ENCODE measurements at places on chromosomes 16 and 17. TPM values are rescaled to one million over a fixed set of nuclear protein-coding genes. Genes with fewer than 3 reads are reported as not detected.

Gene KRT12
- total RNA-seq = not detected

Gene PERCC1
- not detected for total RNA-seq

Gene SDR42E2
- not detected for total RNA-seq

Gene TSPOAP1
- not detected for total RNA-seq

Gene TERB1
- total RNA-seq = 0.13 TPM

Gene LLGL1
- total RNA-seq = 27.3 TPM

Gene GAST
- total RNA-seq = not detected

Gene HIGD1B
- not detected for total RNA-seq

Gene CDH13
- 95.3 TPM for total RNA-seq

Gene EXOC3L1
- total RNA-seq = 0.25 TPM

Gene KRTAP4-3
- total RNA-seq = not detected

Gene CHD3
- 135 TPM for total RNA-seq

Gene KRTAP17-1
- not detected for total RNA-seq

Gene ABCC6
- 0.75 TPM for total RNA-seq

Gene MYH11
- 0.13 TPM for total RNA-seq

Gene OSGIN1
- total RNA-seq = 2.2 TPM

Gene TMEM100
- total RNA-seq = 0.25 TPM

Gene MMP2
- 576 TPM for total RNA-seq

Gene COG8
- 28.1 TPM for total RNA-seq

Gene FBXO39
- total RNA-seq = 0.37 TPM

Gene PDXDC1
- total RNA-seq = 93.1 TPM

Gene KRTAP1-5
- not detected for total RNA-seq

Gene TP53TG3D
- total RNA-seq = not detected

Gene EVPLL
- not detected for total RNA-seq

Gene CCNF
- total RNA-seq = 9.5 TPM

Gene SPATA22
- not detected for total RNA-seq

Gene RRN3
- 29.1 TPM for total RNA-seq

Gene TMEM204
- 60.6 TPM for total RNA-seq

Gene TMEM114
- total RNA-seq = not detected

Gene KCNG4
- total RNA-seq = under 0.01 TPM

Gene TOP2A
- 49.6 TPM for total RNA-seq
